ENCODE measurements at places on chromosomes 1 and 21.

- no peak for DNase-seq
Observed at GRCh38 chr1:3611170-3612019, at the start of gene MEGF6. Gene MEGF6, minus strand, starts transcription at chr1:3611508. Its CDS starts 240 bp downstream, at chr1:3611268.

- DNase-seq, result no peak
Observed at GRCh38 chr1:21736876-21737275, 46.1 kb downstream of the USP48 start.

DNA sequence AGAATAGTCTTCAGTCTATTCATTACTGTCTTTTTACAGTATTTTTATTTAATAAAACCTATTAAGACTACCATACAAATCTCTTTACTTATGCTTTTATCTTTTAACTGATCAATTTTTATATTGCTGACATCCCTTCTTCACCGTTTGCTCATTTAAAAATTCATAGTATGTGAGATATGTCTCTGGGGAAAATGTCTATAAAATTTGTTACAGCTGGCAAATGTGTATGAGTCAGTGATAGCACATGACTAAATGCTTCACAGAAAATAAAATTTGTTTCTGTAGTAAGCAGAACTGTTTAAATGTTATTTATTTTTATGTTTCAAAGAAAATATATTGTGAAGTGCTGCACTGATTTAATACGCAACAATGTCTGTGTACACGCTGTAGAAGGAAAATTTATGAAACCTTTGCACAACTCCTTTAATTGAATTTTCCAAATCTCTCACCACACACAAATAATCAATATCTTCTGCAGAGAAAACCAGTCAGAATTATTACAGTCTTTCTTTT lies 74.2 kb downstream of the ITGB3BP start:
- no peak for DNase-seq

GRCh38 chr1:166133276-166133841 lies 33.4 kb downstream of the FAM78B start:
- no peak for DNase-seq

All from NCI-H2029 (cell line).